ENCODE measurements at places on chromosomes 16 and 17.
A peak's percentile ranks its signal among the peaks of the same experiment; 100 is the strongest.

DNA sequence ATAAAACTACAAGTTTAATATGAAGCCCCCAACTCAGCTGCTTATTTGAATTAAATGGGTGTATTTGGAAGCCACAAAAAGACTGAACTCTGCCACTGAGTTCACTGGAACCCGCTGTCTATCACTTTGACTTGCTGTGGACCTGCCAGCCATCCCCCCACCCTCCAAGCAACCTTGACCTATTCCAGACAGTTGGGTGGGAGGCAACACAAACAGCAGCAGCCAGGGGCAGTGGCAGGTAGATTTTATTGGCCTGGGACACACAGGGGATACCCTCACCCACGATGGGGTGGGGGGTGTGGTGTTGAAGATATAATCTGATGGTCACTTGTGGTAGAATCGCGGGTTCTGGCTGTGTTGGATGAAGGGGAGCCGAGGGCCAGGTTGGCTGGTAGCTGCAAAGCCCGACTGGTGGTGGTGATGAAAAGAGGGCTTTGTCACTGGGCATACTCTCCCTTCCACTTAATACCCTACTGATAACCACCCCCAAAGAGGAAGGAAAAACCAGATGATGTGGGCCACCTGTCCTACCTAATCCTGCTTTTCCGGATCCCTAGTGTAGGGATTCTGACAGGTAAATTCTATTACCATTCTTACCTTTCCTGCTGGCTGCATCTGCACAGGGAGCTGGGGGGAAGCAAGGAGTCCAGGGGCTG is 2.6 kb downstream of the GPS2 start:
- DNase-seq: no peak

DNA sequence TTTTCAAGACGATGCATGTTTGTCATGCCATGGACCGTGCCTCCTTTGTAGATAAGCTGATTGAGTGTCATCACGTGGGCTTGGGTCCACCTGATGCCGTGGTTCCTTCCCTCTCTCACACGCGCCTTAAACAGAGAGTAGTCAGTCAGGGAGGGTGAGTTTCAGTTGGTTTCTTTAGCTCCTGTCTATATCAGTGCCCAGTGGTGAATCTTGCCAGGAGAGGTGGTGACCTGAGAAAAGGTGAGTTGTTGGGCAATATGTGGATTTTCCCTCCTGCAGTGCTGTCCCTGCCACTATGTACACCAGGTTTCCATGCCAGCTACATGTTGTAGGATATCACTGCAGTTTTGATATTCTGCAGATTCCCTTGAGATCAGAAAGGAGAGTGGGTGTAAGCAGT is 129.7 kb downstream of the LAT start:
- peak; percentile 89 for DNase-seq

- DNase-seq: no peak
Measured at GRCh38 chr17:8463099-8463498, 27.4 kb downstream of the NDEL1 start.

DNA sequence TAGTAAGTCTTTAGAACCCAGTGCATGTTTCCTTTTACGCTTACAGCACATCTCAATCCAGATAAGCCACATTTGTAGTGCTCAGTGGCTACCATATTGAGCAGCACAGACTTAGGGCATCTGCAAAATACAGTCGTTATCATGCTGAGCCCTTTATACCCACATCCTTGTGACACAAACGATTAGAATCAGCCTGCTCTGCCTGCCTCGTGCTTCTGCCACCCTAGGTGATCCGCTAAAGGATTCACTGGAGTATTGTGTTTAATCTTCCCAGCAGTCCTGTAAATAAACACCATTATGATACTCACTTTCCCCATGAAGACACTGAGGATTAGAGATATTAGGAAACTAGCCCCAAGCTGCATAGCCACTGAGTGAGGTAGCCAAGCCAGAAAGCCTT is 51.3 kb upstream of the FA2H start:
- no peak for DNase-seq

GRCh38 chr17:31388770-31389656 is 2.5 kb upstream of the RAB11FIP4 start:
- DNase-seq: no peak

DNA sequence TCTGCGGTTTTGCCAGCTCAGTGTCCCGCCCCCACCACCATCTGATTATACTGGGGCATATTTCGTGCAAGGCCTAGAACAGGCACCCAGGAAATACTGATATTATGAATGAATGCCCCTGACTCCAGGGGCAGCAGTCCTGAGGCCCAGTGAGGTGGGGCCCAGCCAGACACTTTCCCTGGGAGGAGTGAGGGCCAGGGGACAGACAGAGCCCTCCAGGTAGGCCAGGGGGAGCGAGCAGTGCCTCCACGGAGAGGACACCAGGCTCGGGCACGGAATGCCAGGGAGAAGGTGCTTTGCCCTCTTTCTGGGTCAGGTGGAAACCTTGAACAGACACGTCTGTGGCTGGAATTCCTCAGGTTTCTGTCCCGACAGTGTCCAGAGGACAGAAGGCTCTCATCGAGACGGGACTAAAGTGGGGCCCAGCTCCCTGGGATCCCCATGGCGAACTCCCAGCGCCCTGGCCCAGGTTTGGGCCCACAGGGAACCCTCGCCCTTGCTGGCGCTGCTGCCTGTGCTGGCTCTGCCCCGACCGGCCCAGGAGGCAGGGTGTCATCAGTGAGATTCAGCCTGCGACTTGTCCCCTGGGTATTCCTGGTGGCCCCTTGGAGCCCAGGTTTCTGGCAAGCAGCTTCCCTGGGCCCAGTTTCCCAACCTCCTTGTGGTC is 4.3 kb downstream of the KATNB1 start:
- DNase-seq: no peak

DNA sequence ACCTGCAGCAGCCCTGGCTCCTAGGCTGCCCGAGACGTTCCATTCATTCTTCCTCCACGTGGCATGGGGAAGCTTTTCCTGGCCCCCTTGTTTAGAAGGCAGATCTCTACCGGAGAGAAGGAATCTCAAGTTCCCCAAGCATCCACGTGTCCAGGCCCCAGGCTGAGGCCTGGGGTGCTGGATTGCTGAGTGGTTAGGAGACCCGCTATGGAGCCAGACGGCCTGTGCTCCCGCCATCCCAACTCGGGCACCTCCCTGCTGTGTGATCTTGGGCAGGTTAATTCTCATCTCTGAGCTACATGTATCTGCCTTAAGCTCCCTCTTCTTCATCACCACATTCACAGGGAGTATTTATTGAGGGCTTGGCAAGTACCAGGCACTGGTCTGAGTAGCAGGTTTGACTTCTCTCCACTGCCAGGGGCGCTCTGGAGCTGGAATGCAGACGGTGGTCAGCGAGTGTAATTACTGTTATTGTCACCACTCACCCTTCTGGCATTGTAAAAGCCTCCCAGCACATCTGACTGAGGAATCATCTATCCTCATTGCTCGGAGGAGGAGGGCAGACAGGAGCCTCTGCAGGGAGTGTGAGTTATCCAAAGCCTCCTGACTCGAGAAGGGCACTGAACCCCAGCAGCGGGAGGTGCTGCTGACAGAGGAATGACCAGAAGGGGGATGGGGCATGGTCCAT is 1.1 kb upstream of the ADGRG1 start:
- DNase-seq: no peak

GRCh38 chr17:73971127-73971526 is 232.4 kb upstream of the RPL38 start:
- DNase-seq: no peak

DNA sequence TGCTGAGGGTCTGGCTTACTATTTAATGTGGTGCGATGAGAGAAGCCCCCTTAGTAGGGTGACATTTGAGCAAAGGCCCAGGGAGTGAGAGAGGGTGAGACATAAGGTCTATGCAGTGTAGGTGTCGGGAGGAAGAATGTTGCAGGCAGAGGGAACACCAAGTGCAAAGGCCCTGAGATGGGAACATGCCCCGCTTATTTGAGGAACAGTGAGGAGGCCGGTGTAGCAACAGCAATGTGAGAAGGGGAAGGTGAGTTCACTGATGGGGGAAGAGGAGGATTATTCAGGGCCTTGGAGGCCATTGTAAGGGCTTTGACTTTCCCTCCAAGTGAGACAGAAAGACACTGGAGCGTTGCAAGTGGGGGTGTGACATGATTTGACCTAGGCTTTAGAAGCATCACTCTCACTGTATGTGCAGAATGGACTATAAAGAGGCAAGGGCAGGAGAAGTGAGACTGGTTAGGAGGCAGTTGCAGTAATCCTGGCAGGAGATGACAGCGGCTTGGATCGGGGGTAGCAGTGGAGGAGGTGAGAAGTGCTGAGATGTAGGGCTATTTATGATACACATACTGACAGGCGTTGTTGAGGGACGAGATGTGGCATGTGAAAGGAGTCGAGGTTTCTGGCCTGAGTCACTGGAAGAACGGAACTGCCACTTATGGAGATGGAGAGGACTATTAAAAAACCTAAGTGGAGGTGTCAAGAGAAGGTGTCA is 145.3 kb downstream of the SPECC1 start:
- no peak for DNase-seq

DNA sequence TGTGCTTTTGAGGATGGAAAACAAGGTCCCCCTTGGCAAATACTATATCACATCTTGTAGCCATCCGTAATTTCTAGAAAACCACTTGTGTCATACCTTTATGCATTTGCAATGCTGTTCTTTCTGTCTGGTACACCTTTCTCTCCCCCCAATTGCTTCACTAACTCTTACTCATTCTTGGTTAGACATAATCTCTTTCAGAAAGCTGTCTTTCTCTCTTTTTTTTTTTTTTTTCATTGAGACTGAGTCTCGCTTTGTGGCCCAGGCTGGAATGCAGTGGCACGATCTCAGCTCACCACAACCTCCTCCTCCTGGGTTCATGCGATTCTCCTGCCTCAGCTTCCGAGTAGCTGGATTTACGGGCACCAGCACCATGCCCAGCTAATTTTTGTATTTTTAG is 94.9 kb upstream of the C17orf78 start:
- DNase-seq: no peak

DNA sequence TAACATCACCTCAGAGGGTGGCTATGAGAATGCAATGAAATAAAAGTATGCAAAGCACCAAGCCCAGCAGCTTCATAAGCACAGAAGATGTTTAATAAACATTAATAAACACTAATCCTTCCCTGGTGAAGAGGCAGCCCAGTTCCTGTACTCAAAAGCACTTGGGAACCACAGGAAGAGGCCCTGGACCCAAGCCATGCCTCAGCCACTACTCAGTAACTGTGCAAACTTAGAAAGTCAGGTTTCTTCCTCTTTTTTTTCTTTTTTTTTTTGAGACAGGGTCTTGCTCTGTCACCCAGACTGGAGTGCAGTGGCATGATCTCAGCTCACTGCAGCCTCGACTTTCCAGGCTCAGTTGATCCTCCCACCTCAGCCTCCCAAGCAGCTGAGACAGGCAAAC is 5.3 kb downstream of the ARHGAP17 start:
- no peak for DNase-seq

DNA sequence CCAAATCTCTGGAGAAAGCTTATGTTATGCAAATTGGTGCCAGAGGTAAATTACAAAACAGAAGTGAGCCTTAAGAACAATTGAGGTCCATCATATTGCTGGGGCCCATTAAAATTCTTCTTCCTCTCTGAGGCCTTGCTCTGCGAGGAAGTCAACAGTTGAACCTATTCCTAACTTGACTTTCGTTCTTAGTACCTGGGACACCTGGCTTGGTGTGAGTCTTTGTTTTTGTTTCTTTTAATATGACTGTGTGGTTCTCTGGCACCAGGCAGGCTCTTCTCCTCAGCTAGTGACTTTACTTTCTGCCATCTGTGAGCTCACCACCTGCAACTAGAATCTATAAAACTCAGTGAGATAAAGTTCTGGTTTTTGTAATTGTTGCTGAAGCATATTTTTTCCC is 120.4 kb downstream of the CBLN1 start:
- DNase-seq: no peak

- DNase-seq: peak; percentile 74
Measured at GRCh38 chr17:61251939-61252865, 147.4 kb upstream of the TBX2 start.

GRCh38 chr17:66387392-66387981 is 85.1 kb downstream of the PRKCA start:
- no peak for DNase-seq

DNA sequence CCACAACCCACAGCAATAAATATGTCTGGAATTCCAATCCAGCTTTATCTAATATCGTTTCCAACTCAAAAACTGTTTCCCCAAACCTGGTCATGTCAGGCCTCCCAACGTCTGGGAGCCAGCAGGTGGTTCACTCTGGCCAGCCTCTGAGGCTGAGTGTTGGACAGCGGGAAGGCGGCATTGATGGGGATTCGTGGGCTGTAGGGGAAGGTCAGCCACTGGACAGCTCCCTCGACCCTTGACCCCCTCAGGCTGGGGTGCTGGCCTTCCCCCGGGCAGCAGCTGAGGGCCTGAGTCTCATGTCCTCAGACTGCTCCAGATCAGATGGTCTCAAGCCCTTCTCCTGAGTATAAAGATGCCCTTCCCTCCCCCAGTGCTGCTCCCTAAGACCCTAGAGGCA is 50.2 kb downstream of the SDK2 start:
- DNase-seq: no peak

- DNase-seq: no peak
Measured at GRCh38 chr16:11677959-11678881, 10.0 kb downstream of the SNN start.

GRCh38 chr17:78314683-78315354 is 45.1 kb downstream of the SOCS3 start:
- DNase-seq: no peak

- no peak for DNase-seq
Measured at GRCh38 chr16:7791028-7791590, 458.5 kb downstream of the RBFOX1 start.

- DNase-seq: no peak
Measured at GRCh38 chr17:29722411-29723198, 99.9 kb upstream of the CORO6 start.

DNA sequence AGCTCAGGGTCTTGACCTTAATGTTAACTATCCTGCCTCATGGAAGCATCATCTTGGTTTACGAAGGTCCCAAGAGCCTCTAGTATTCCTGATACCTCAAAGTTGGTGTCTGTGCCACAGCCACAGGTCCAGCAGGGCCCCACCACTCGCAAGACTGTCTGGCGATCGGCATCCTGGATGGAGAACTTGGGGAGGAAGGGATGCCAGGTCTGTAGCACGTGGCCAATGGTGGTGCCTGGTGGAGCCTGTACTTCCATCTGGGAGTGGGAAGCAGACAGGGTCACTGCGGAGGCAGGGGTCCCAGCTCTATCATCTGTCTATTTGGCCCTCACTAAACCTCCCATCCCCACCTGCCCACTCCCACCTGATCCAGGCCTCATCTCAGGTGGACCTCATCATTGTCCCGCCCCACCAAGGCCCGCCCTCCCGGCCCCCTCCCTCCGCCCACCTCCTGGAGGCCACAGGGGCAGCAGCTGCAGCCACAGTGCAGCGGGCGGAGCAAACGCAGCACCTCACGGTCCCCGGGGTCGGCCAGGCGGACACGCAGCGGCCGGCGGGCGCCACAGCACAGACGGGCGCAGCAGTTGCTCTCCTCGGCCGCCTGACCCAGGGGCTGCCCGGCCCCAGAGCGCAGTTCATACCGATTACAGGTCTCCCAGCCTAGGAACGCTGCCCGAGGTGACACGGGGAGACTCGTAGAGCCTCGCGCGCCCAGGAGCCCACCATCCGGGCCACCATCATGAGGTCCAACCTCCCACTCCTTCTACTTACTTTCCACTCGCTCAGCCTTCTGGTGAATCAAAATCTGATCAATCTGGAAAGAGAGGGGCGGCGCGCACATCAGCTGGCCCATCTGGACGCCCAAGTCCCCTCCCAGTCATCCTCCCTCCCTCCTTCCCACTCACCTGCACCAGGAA is 1.4 kb downstream of the PLSCR3 start:
- DNase-seq: no peak

Data from left lobe of liver (tissue), 2 donors.